Fibroblast of skin of scalp (primary cell): ENCODE measurements at places on chromosomes 12 and 14.

GRCh38 chr12:57469296-57470164, 9.9 kb downstream of the GLI1 start:
- DNase-seq, result no peak

GRCh38 chr14:59566725-59567124, 9.9 kb downstream of the CCDC175 start:
- no peak for DNase-seq

DNA sequence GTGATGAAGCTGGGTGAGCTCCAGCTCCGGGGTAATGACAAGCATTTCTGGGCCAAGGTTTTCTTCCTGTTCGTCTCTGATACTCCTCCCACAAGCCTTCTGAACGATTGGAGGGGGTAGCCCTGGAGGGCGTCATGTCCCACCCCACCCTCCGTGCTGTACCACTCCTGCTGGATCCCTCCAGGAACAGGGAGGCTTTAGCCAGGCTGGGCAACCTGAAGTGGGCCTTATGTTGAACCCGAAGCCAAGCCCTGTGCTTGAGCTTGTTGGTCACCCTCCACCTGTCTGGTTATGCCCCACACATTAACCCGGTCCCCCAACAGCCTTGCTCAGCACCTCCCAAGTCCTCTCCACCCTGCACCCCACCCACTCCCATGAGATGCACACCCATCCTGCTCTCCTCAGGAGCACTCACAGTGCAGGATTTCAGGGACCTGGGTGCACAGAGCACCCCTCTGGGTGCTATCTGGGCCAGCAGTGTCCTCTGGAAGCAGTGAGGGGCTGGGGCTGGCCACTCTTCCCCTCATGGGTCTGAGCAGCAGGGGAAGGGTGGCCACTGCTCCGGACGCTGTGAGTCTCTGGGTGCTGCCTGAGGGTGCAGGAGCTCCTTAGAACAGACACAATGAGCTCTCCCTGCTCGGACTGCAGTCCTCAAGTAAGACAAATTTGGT, 6.8 kb upstream of the KRT83 start:
- no peak for DNase-seq

DNA sequence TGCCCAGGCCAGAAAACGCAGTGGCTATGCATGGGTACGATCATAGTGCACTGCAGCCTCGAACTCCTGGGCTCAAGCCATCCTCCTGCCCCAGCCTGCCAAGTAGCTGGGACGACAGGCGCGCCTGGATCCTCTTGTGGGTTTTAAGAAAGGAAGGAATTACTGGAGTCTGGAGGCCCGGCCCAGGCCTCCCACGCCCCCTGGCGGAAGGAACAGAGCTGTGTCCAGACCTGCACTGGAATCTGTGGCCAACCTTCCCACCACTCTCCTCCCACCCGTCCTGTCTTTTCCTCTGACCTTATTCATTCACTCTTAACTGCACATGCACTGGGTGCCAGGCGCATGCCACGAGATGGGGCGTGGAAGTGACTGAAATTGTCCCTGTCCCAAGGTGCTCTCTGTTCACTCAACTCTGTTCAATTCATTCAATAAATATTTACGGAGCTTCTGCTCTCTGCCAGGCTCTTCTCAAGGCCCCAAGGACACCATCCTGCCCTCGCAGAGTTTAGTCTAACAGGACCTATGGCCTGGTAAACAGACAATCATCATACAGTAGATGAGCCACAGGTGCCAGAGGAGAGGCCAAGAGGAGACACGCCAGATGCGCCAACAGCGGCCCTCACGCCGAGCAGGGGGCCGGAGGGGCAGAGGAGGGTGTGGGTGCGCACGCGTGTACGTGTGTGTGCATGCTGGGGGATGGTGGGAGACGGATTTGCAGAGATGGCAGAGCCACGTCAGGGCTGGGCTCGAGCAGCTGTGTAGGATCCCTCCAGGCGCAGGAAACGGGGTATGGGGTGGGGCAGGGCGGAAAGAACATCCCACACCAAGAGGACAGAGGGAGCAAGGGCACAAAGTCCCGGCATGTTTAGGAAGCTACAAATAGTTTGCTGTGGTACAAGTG, 13.7 kb upstream of the TMEM106C start:
- DNase-seq, result peak; percentile 85

DNA sequence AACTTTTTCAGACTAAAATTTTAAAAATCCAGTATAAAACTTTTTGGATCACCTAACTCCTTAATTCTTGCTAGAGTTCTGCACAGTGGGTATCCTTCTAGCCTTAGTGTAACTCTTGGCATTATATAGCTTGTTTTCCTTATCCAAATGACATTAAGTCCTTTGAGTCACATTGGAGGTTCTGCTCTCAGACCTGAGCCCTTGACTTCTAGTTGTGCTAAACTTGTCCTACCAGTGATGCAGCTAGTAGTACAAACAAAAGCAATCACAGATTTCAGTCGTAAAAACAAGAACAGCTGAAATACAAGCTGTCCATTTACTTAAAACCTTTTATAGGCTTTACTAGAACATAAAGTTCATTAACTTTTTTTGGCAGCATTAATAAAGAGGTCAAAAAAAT, 10.5 kb downstream of the ZBTB1 start:
- DNase-seq, result no peak
